ENCODE measurements at places on chromosomes 6 and 20.

GRCh38 chr6:53564401-53565065, 19.6 kb upstream of the GCLC start:
- DNase-seq: no peak

- no peak for DNase-seq
These were observed 1.3 kb downstream of the ZNF76 start for GRCh38 chr6:35260591-35261570.

DNA sequence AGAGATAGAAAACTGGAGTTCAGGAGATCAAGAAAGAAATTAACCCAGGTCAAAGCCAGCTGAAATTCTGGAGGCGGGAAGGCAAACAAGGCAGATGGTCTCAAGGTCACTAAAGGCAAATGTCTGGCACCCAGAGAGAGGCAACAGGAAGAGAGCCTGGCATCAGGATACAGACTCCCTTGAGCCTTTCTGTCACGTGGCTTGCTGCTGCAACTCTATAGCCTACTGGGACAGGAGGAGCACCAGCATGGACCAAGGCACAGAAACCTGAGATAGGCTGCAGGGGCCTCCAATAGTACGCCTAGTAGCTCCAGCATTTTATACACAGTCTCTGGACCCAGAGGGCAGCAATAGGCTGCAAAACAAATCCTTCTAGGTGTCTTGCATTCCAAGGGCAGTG, 75.1 kb downstream of the SEL1L2 start:
- DNase-seq: no peak

- DNase-seq: no peak
These were observed 14.0 kb downstream of the DPPA5 start for GRCh38 chr6:73340048-73340447.

All from Karpas-422 (cell line).